ENCODE measurements at places on chromosomes 4 and X.

DNA sequence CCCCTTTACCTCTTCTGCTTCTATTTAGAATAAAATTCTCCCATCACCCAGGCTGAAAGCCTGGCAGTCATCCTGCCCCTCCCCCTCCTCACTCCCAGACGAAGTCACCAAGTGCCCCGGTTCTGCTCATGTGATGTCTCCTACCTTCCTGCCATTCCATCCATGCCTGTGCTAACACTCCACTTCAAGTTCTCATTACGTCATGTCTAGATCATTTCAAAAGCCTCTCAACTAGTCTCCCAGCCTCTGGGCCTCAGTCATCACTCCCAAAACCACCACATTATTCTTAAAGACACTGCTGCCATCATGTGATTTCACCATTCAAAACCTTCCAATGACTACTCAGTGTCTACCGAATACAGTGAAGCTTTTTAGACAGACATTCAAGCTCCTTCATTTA, 17.2 kb upstream of the HOPX start:
- no peak for ATAC-seq

DNA sequence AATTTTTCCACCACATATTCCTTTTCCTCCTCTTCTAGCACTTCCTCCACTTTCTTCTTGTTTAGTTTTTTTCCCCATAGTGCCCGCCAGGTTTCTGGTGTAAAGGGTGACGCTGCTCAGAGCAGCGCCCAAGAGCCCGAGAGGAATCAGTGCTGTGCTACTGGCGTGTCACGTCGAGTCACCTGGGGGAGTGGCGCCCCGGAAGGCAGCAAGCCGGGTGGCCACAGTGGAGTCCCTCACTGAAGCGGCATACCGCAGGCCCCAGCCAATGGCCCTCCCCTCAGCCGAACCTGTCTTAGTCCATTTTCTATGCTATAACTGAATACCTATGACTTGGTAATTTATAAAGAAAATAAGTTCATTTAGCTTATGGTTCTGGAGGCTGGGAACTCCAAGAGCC, 51.5 kb downstream of the SPIN4 start:
- ATAC-seq, result no peak

DNA sequence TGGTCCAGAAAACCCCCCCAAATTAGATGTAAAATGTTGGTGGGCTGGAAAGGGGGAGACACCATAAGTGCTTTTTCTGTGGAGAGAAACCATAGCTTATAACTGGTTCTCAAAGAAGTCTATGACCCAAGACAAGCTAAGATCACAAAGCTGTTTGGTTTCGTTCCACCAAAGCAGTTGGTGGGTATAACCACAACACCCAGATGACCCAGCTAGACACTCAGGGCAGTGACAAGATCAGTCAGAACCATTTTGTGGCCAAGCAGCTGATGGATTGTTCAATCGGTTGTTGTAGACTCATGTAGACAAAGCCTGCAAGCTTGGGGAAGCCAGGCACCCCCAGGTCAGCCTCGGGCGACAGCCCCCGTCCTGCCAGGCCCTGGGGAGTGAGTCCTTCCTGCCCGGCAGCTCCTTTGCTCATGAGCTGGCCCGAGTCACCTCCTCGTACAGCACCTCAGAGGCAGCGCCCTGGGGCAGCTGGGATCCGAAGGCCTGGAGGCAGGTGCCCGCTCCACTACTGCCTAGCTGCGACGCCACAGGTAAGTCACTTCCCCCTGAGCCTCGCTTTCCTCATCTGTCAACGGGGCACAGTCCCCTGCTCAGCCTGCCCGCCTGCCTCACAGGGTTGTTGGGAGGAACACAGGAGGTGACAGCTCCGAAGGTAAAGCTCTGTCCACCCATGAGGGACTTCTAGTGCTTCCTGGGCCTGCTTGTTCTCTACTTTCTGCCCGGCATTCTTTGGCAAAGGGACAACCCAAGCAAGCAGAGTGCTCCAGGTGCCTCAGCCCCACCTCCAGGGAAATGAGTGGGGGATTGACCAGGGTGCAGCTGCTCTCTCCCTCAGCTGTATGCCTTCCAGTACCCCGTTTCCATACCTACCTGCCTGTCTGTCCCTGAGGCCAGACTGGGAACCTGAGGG, 65.2 kb upstream of the MTM1 start:
- no peak for ATAC-seq

DNA sequence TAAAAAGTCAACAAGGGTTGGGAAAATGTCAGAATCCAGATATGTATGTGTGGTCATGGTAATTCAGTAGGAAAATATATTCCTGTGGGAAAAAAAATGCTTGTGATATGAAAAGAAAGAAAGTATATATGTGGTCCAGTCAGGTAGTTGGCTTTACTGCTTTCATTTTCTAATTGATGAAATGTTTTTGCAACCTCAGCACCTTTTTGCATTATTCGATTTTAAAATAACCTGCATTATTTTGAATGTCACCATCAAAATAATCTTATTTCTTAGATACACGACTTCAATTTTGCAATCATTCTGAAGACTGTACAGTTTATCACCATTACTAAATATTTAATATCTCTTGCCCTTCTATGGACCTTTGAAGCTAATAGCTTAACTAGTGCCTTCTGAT, 170.8 kb upstream of the SPANXN4 start:
- no peak for ATAC-seq

DNA sequence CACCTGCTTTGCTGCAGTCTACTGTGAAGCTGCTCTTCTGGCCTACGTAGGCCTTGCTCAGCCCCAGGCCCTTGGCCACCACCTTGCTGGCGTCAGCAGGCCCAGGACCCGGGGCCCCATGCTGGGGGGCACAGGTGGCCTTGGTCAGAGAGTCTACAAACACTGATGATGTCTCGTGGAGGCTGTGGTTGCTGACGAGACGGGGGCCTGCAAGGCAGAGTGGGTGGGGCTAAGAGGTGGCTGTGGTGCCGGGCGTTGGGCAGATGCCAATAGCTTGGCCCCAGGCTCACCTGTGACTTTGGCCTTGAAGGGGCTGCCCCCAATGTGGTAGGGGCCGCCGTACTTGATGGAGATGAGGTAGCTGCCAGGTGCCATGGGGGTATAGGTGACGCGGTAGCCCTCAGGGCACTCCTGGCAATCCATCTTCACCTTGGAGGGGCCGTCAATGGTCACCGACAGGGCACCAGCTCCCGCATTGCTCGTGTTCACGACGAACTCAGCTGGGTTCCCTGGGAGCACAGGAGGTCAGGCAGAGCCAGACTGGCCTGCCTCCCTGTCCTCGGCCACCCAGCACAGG, 25.0 kb downstream of the FLNA start:
- no peak for ATAC-seq

DNA sequence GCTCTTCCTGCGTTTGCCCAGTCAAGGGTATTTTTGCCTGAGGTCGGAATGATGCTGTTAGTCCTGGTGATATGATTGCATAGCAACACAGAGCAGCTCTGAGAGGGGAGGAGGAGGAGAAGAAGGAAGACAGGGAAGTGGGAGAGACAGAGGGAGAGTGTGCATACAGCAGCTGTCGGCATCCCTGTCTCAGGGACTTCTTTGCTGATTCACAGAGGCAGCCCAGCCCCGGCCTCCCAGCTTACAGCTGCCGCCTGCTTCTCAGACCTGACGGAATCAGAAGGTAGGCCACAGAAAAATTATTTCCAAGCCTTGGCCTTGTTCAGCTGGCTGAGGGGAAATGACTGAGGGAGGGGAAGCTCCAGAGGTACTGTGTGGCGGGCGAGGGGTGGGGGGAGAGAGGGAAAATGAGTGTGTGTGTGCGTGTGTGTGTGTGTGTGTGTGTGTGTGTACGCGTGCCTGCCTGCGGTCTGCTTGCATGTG, 319 bp downstream of the DRP2 start:
- no peak for ATAC-seq

DNA sequence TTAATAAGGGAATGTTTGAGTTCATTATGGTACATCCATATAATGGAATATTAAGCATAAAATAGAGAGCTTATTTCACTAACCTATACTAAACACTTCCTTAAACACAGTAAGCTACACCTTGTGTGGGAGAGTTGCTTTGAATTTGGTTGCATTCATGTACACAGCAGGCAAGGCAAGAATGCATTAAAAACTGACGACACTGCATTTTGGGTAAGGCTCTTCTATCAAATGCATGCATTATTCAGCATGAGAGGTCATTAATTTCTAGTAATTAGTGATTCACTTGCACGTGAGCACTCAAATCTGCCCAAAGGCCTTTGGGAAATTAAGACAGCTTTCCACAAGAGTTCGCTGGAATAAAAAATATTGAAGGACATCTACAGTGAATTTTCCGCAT, 8.8 kb upstream of the C1GALT1C1 start:
- ATAC-seq, result no peak

DNA sequence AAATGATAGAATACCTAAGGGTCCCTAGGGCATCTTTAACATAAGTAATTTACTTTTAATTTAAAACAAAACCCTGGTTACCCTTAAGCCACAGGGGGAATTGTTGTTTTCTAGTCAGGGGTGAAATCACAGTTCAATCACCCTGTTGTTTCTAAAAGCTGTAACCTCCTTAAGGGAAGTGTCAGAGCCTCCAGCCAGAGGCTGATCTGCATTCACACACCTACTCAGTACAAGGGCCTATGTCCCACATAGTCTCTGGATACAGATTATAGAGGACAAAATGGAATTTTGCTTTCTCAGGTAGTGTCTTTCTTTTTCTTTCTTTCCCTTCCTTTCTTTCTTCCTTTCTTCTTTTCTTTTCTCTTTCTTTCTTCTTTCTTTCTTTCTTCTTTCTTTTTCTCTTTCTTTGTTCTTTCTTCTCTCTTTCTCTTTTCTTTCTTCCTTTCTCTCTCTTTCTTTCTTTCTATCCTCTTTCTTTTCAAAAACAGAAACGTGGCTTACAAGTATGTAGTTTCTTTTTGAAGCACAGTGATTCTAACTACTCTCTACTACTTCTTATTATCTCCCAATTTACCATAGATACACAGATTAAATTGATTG, 31.1 kb upstream of the BMPR1B start:
- ATAC-seq, result no peak

GRCh38 chr4:6560416-6561172, 14.4 kb upstream of the MAN2B2 start:
- ATAC-seq, result no peak

GRCh38 chr4:101649790-101650515, 140.6 kb upstream of the BANK1 start:
- no peak for ATAC-seq

GRCh38 chr4:39687014-39687413, 10.9 kb upstream of the UBE2K start:
- no peak for ATAC-seq

DNA sequence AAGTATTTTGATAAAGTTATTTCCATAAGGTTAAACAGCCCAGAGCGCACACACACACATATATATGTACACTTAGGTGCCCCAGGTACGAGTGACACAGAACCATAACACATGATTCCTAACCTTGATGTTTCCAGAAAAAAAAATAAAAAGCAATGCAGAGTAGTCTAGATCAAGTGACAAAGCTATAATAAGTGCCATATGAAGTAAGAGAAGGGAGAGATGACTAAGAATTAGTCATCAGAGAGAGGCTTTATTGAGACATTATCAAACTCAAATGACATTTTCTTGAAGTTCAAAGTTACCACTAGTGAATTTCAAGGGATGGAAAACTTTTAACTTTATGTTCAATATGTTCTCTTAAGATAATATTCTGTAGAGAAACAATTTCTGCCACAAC, 215.0 kb downstream of the HTR2C start:
- no peak for ATAC-seq

DNA sequence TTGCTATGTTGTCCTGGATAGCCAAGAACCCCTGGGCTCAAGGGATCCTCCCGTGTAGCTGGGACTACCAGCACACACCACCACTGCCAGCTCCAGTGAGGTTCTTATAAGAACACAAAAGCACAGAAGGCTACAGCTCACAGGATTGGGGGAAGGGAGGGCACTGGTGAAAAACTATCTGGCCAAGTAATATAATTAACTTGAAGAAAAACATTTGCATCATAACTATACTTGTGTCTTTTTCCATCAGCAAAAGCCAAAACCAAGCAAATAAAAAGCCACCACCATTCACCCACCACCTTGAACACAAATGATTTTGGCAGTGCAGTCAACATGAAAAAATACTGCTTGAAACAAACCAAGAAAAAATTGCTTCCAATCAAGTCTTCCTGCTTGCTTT, 188.2 kb downstream of the MAML3 start:
- no peak for ATAC-seq

DNA sequence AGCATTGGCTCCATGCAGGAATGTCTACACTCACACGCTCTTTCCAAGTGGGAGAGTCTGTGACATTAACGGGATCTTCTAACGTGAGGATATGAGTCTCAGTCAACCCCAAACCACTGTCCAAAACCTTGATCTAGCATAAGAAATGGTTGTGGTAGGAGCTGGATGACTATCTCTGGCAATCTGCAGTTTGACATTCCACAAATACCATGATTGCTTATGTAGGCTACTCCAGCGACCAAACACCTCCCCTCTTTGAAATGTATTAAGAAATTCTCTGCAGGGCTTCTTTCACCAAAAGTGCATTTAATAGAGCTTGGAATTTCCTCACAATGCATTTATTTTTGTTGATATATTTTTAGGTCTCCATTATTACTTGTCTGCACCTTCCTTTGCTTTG, 14.1 kb upstream of the STX18 start:
- no peak for ATAC-seq

GRCh38 chr4:2860391-2861348, 17.0 kb downstream of the ADD1 start:
- peak; percentile 42 for ATAC-seq

GRCh38 chr4:74948236-74948635, 15.3 kb downstream of the PARM1 start:
- ATAC-seq, result no peak

- no peak for ATAC-seq
Observed at GRCh38 chrX:38717871-38718270, 83.4 kb upstream of the MID1IP1 start.

GRCh38 chr4:45120163-45120562, 393.8 kb upstream of the GNPDA2 start:
- ATAC-seq, result peak; percentile 72

DNA sequence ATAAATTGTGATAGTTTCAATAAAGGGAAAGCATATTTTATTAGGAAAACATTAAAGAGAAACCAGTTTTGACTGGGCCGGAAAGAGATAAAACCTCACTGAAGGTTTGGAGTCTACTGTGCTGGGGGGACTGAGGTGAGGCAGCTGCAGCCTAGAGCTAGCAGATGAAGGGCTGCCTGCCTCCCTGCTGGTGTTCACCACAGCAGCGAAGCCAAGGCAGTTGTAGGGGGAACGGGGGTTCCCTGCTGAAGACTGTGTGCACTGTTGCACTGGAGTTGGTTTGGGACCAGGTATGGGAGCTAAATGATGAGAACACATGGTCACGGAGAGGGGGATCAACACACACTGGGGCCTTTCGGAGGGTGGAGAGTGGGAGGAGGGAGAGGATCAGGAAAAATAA, 546.5 kb upstream of the SMIM31 start:
- ATAC-seq, result no peak

DNA sequence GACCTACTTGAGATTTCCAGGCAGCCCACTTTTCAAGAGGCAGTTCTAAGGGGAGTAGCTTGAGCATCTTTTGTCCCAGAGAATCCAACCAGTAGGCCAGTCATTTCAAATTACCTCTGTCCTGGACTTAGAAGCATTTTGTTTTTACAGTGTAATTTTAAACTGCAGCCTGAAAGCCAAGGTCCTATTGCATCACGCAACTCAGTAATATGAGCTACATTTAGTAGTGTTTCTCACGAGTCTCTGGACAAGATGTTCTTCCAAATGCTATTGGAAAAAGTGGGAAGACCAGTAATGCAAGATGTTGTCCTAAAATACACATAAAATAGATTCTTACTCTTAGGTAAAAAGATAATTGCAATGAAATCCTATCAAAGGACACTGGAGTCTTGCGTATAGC, 182.5 kb upstream of the ARX start:
- ATAC-seq, result no peak

Data from gastroesophageal sphincter (tissue), 4 donors.